Fibroblast of lung (primary cell): ENCODE measurements at places on chromosomes 1 and 21.

DNA sequence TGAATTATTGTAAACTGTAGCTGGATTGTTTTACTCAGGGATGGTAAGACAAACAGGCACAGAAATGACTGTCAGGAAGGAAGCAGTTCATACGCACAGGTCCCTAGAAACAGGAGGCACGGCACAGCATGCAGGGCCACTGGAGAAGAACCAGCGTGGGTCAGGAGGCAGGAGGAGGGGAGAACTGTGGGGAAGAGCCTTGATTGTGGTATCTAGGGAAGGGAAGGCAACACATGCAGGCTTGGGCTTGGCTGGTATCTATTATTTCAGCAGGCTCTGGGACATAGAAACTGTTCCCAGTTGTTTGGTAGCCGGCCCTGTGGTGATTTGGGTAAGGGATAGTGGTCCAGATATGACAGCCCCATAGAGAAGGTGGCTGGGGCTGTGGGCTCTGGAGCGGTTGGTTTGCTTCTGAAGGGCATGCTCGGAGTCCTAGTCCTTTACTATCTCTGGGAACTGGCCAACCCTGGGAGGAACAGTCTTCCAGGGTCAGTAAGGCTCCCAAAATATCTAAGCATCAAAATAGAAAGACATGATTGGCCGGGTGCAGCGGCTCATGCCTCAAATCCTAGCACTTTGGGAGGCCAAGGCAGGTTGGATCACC is 43.1 kb upstream of the CCSAP start:
- no peak for DNase-seq

DNA sequence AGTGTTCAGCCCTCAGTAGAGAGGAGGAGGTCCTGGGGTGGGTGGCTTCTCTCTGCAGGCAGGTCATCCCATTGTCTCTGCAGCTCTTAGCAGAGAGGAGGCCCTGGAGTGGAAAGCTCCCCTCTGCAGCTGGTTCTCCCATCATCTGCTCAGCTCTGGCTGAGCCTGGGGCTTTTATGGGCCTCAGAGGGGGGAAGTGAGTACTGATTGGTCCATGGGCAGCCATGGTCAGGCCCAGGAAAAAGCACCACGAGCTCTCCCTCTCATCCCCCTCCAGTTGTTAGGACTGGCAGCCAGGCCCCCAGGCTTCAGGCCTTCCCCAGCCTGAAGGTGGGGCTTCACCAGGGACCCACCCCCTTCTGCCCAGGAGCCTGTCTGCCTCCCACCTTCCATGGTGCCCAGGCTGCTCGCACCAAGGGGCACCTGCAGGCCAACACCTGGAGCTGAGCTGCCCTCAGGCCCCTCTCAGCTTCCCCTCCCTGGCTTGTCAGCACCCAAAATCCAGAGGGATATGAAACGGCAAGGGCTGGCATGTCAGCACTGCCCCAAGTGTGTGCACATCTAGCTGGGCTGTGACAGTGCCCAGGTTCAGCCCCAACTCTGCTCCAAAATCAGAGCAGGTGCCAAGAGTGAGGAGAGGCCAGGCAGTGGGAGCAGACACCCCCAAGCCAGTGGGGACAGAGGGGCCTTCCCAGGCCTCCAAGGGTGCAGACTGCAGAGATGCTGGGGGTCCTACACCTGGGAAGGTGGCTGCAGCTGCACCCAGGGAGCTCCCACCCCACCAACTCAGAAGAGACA is 449.0 kb downstream of the MATN1 start:
- no peak for DNase-seq

- no peak for DNase-seq
Measured at GRCh38 chr1:230826166-230826875, 42.0 kb downstream of the C1orf198 start.

- DNase-seq, result no peak
Measured at GRCh38 chr1:205353612-205354011, 3.1 kb downstream of the KLHDC8A start.

GRCh38 chr21:45443595-45444181 is 38.7 kb downstream of the COL18A1 start:
- no peak for DNase-seq

DNA sequence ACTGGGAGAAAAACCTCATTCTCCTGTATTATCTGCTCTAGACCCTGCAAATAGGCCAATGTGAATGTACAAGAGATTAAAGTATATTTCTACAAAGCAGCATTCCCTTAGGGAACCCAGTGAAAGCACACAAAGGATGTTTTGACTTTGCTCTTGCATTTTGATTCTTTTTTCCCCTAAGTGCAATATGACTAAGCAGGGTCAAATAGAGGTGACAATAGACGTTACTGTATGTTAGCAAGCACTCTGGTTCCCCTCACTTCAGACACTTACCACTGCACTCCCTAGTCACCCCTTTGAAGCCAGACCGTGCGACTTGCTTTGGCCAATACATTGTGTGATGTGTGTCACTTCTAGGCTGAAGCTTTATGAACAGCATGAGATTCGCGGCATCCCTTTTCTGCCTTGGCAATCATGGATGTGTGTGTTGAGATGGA is 209.7 kb downstream of the RHOU start:
- peak; percentile 59 for DNase-seq

DNA sequence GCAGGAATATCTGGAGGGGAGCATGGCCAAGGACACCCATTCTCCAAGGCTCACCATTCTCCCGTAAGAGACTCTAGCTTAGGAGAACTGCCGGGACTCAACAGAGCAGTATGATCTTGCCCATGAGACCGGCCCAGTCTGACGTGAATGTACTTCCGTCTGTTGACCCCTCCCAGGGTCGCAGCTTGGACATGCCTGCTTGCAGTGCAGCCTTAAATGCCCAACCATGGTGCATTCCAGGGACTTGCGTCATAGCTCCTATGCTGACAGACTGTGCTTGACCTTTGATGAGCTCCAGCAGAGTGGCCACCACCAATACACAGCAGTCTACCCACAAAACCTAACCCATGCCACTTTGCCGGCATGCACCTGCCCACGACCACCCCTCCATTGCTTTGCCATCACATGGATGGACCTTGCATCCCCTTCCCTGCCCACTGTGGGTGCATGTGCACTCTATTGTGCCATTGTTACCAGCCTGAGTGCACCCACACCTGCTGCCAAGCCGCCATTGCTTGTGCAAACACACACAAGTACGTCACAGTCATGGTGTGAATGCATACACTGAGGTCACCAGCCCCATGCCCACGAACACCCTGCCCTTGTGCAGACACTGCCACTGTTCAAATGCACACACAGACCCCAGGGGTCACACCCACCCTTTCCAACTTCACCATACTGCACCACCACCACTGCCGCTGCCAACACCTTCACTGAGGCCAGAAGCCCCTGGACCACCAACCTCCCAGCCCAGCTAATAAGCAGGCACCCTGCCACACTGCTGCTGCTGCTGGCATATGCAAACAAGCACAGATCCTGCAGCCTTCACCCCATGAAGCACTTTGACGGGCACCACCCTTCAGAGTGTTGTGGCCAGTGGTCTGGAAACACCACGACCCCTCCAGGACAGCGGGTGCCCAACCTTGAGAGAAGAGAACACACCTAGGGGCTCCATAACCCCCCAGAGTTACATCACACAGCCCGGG is 1141.3 kb downstream of the BRINP3 start:
- no peak for DNase-seq

- DNase-seq, result no peak
Measured at GRCh38 chr1:155741908-155742307, 53.0 kb downstream of the DAP3 start.

DNA sequence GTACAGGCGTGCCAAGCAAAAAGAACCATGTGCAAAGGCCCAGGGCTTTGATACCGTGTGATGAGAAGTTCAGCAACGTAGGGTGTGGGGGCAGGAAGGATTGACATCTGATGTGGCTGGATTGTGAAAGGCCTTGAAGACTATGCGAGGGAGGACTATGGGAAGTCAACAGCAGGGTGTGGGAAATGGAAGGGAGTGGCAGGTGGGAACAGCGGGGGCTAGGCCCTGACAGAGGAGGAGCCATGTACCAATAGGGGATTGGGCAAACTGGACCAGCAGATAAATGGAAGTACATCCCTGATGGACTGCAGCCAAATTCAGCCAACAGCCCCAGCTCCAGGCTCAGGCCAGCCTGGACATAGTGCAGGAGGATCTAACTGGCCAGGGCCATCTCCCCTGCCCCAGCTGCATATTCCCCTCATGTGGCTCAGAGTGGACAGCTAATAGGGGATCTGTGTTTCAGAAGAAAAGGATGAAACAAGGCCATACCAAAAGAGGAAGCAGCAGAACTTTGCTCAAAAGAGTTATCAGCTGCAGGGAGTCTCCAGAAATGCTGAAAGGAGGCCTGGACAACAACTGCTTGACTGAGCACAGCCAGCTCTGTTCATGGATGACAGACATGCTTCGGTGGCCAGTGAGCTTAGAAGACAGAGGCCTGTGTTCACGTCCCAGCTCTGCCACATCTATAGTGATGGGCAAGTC is 140.2 kb upstream of the SGIP1 start:
- no peak for DNase-seq

GRCh38 chr1:38444311-38444710 is 397.7 kb upstream of the POU3F1 start:
- peak; percentile 98 for DNase-seq

DNA sequence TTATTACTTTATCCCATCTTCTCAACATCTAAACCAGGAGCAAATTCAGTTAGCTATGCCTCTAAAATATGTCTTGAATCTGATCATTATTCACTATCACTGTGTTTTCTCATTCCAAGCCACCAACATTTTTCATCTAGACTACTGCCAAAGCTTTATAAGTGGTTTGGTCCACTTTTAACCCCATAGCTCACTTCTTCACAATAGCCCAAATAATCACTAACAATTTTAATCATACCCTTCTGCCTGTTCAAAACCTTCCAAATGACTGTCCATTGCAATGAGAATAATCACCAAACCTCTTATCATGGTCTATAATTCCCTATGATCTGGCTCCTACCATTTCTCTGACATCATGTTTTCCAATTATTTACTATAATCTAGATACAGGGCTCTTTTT is 149.8 kb upstream of the ZNHIT6 start:
- no peak for DNase-seq

- DNase-seq, result no peak
Measured at GRCh38 chr1:81259625-81260411, 540.9 kb upstream of the ADGRL2 start.

GRCh38 chr1:61124078-61124477 is 41.7 kb downstream of the NFIA start:
- DNase-seq, result no peak

GRCh38 chr1:165228111-165228655 is 128.3 kb downstream of the LMX1A start:
- DNase-seq, result no peak

GRCh38 chr1:153881751-153882150 is 41.0 kb downstream of the GATAD2B start:
- peak; percentile 74 for DNase-seq

DNA sequence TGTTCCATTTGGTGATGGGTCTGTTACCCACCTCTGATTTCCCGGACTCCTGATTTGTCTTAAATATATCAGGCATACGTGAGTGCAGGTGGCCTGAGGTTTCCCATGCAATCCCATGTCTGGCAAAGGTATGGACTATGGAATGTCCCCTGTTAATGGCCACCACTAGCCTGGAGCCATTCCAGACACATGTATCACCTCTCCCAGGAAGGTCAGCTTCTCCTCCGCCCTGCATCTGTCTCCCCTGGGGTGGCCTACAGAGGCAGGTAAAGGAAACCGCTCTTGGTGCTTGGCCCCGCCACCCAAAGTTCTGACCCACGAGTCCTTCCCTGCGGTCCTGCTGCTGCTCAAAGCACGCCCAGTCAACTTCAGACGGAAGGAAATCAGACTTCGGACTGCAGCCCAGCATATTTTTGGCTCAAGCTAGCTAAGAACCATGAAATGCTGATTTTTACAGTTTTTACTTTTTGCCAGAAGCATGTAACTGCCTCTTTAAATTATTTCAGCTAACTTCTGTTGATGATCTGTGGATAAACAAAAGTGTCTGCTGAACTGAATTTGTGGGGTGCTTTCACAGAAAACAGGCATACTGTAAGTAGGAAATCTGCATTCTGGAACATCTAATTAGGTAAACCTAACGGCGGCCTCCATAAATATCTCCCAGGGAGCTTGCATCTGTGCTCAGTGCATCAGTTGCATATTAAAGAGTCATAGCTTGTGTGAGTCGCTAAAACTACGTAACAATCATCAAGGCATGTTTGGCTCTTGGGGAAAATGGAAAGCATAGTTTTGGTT is 105.9 kb downstream of the PCP4 start:
- DNase-seq, result no peak

DNA sequence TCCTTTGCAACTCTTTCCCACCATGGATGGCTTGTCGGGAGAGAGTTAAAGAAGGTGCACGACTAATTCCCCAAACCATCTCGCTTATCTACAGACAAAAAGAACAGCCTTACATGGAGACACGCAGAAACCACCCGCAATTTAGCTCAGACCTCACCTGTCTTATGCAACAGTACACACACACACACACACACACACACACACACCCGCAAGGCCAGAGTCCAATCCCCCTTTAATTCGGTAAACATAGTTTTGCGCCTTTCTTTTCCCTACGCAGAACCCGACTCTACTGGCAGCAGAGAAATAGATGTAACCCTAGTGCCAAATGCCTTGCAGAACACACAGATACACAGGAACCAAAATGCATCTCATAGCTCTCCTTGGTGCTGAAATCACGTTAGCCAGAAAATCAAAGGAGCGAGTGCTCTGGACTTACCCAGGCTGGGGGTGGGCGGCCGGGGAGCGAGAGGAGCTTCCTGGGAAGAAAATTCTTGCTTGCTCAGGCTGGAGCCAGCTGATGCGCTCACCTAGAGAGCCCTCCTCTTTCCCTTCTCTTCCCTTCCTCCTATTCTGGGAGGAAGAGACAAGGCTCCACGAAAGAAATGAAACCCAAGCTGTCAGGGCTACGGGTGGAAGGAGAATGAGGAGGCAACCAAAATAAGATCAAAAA is 470 bp downstream of the TNR start:
- peak; percentile 15 for DNase-seq

GRCh38 chr1:78718566-78718965 is 68.9 kb downstream of the IFI44 start:
- DNase-seq, result no peak

DNA sequence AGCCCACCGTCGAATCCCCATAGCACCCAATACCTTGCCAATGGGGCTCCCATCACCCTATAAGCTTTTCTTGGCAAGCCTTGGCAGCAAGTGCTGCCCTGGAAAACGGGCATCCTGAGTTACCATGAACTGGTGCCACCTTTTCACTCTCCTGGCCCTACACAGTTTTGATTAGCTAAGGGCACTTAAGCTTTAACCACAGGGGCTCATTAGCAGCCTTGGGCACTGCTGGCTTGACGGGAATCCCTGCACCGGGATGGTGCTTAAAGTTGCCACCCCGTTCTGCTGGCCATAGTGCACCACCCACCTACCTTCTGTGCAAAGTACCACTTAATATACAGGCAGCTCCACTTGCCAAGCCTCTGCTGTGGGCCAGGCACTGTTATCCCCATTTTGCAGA is 13.7 kb downstream of the PARS2 start:
- no peak for DNase-seq

- DNase-seq, result peak; percentile 17
Measured at GRCh38 chr1:245441689-245442088, 286.9 kb downstream of the KIF26B start.
